ENCODE measurements at places on chromosomes 12 and 14.
A peak's percentile ranks its signal among the peaks of the same experiment; 100 is the strongest.

- DNase-seq: no peak
Observed at GRCh38 chr12:16008421-16008824, 97.3 kb downstream of the DERA start.

- no peak for DNase-seq
Observed at GRCh38 chr12:11880381-11880780, 190.4 kb upstream of the BCL2L14 start.

DNA sequence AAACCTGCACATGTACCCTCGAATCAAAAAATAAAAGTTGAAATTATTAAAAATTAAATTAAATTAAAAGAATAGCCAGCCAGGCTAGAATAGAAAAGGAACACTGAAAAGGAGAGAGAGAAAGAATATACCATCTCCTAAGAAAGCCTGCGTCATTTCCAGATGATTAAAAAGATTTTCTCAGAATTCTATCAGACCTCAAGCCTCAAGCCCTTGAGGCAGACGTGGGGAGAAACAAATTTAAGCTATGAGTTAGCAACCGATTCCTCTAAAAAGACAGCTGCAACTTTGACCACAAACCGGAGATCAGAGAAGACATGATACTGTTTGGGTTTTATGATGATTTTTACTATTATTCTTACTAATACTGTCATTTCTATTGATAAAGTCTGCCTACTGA lies 138.3 kb downstream of the KSR2 start:
- no peak for DNase-seq

- no peak for DNase-seq
Observed at GRCh38 chr14:92759300-92759678, 10.9 kb upstream of the LGMN start.

DNA sequence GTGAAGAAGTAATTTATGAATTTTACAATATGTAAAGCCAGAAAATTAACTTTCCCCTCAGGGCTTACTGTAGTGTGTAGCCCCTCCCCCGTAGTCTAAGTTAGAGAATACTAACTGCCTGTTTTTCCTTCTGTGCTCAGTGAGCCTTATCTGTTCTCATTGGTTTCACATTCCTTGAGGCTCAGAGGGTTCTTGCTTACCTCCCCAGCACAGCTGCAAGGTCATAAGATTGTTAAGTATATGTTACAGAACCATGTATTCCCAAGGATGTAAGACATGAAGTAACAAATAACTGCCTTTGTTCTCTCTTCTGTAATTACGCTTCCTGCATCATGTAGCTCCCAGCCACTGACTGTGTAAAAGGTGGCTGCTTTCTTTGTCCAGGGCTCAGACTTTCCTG lies 1351.1 kb downstream of the TMEM121 start:
- DNase-seq: no peak

DNA sequence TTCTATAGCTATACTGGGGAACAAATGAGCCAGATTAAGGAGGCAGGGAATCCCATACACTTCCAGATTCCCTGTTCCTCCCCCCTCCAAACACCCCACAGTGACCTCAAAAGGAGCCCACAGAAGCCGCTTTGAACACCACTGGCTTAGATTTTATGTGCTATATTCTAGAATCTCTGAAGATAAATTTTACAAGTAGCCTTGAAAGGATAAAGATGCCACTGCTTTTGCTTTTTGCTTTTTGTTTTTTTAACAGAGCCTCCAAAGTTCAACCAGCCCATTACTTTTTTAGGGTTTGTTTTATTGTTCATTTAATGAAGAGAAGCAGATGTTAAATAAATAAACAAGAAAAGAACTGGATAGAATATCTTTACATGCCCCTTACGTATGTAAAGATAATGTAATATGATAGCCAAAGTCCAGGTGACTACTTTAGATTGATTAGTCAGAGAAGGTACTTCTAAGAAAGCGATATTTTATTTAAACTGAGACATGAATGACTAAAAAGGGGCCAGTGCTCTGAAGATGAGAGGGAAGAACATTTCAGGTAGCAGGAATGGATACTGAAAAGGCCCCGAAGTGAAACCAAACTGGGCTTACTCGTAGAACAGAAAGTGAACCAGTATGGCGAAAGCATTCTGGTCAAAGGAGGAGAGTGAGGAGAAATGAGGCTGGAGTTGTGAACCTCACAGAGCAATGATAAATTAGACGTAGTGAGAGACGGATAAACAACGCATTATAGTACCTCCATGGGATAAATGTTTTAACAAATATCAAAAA lies 44.6 kb downstream of the DUSP6 start:
- no peak for DNase-seq

GRCh38 chr14:28764257-28765160 lies 2.1 kb upstream of the FOXG1 start:
- no peak for DNase-seq

DNA sequence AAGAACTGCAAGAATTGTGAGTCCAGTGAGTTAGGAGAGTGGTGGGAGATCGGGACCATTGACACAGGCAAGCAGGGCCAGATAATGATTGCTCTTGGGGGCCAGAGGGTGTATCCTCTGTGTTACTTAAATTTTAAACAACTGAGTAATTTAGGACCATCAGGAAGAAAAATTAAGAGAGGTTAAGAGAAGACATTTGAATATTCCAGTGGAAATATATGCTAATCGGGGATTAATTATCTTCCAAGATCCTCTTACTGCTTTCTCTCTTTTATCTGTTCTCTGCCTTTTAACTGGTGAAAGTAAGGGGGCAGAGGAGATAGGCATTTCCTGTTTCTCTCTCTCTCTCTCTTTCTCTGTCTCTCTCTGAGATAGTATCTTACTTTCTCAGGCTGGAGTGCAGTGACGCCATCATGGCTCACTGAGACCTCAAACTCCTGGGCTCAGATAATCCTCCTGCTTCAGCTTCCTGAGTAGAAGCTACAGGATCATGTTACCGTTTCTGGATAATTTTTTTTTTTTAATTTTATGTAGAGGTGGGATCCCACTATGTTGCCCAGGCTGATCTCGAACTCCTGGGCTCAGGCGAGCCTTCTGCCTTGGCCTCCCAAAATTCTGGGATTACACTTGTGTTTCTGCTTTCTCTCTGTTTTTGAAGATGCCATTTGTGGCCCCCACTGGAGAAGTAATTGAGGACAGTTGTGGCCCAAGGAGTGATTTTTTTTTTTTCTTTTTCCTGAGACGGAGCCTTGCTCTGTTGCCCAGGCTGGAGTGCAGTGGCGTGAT lies 85.1 kb downstream of the DIP2B start:
- no peak for DNase-seq

GRCh38 chr14:106308839-106309389 lies 782.5 kb downstream of the TMEM121 start:
- peak; percentile 62 for DNase-seq

- no peak for DNase-seq
Observed at GRCh38 chr12:108447168-108447832, 67.8 kb upstream of the FICD start.

DNA sequence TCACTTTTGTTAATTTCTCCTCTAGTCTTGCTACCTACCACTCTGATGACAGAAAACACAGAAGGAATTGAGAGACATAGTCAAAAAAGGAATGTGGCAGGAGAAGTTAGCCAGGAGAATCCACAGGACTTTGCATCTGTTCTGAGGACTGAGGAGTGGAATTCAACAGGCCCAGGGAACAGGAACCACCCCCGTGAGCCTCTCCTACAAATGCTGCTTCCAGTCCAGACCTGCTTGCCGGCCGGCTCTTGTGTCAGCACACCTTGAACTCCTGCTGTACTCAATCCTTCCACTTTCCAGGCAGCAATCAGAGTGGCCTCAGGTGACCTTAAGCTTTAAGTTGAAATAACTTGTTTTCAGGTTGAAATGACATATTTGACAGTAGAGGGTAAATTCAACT lies 903.1 kb downstream of the BCL11B start:
- DNase-seq: no peak

- no peak for DNase-seq
Observed at GRCh38 chr14:69132513-69133181, 20.3 kb downstream of the DCAF5 start.

DNA sequence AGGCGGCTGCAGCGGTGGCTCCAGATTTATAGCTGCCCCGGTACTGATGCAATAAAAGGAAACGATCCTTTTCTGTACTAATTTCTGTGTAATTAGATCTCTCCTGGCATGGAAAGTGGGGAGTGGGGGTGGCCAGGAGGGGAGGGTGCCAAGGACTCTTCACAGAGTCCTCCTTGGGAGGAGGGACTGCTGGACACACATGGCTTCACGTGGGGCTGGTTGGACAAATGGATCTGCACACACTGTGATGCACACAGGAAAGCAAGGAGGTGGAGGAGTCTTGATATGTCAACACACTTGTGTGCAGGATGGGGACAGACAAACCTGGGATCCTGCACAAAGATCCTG lies 23.8 kb upstream of the ATP5MC2 start:
- DNase-seq: no peak

DNA sequence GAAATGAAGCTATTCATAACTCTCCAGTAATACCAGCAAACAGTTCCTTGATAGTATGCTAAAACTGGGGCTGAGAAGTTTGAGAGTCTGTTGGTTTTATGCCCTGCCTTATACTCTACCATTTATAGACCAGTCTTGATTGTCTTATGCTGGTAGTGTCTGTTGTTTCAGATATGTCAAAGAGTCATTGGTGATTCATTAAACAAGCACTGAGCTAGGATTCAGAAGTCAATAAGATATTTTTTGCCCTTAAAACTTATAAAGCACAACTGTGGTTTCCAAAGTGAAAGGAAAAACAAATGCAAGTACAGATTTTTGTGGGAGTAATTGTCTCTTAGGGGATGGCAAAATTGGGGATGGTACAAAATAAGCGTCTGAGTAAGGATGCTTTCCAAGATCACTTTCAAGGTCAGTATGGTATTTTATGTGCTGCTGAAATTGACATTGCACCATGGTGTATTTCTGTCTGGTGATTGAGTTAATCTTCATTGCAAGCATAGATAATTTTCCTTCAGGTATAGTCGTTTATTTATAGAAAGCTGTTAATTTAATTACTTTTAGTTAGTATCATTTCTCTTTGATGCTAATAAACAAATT lies 289.5 kb upstream of the E2F7 start:
- no peak for DNase-seq

DNA sequence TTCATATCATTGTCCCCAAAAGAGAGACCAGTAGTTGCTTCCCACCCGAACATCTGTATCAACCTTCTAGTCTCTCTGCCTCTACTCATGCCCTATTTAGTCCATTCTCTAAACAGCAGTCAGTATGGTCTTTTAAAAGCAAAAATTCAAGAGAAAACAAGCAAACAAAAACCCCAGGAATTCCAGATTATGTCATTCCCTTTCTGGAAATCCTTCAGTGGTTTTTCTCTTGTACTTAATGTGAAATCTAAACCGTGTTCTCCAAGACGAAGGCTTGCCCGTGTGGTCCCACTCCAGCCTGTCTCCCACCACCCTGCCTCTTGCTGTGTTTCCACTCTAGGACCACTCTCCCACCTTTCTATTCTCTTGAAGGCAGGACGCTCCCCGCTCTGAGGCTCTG lies 90.8 kb downstream of the TMEM30B start:
- no peak for DNase-seq
